ENCODE measurements at places on chromosomes 12 and 14. TPM values are rescaled to one million over a fixed set of nuclear protein-coding genes. Genes with fewer than 3 reads are reported as not detected.

DNA sequence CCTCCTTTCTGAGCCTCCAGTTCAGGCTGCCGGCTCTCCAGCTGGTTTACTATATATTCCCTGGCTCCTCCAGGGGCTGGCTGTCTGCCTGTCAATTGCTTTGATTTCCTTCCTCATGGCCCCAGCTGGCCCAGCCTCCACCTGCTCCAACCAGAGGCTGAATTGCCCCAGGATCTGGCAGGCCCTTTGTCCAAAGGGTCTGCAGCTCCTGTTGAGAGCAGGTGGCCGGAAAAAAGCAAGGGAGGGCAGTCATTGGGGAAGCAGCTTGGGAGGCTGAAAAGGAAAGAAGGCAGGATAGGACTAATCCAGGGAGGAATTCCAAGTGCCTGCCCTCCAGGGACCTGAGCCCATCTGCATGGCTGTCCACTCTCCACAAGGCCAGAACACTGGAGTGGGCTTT lies 25.3 kb downstream of the PAH start:
- DNase-seq = no peak

The TRIAP1 gene
- total RNA-seq = 32.2 TPM

The ANO4 gene
- not detected for total RNA-seq

GRCh38 chr12:131058700-131059099 lies 105.0 kb downstream of the ADGRD1 start:
- no peak for DNase-seq

DNA sequence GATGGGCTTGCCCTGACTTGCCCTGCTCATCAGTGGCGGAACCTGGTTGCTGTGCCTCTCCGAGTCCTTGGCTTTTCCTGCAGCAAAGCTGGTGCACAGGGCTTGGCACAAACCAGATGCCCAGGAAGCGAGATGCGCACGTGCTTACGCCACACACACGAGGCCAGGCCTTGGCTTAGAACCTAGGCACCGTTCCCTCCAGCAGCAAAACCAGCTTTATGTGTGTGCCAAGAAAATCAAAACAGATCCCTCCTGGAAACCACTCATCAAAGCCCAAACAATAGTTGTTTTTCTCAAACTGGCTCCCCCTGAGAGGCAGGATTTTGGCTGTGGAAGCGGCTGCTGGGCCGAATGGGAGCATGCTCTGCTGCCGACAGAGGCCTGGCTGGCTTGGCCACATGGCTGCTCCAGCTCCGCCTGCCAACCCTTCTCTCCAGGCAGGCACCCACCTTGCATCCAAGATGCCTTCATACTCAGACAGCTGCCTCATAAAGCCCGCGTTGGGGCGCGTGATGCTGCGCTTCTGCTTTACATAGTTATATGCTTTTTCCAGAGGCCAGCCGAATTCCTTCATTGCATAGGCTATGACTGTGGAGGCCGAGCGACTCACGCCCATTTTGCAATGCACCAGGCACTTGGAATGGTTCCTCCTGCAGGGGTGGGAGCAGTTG lies 58.7 kb downstream of the SSH1 start:
- no peak for DNase-seq

DNA sequence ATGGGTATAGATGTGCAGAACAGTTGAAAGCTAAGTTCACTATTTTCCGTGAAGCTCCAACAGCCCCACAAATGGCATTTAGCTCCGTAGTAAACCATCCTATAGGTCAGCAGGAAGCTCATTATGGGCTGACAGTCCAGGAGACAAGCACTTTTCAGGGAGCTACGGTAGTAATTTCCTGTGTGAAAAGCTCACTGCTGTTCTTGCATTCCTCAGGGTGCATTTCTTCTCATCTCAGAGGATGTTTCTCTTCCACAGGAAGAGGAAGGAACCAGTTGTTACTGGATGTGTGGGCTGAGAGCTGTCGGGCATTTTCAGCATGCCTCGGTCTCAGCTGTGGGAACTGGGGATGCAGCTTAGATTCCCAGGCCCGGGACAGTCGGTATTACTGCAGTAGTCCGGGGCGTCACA lies 72.8 kb downstream of the GALNT4 start:
- DNase-seq = no peak

The PRMT5 gene
- total RNA-seq = 100 TPM
